ENCODE measurements at places on chromosomes 2 and 18.

DNA sequence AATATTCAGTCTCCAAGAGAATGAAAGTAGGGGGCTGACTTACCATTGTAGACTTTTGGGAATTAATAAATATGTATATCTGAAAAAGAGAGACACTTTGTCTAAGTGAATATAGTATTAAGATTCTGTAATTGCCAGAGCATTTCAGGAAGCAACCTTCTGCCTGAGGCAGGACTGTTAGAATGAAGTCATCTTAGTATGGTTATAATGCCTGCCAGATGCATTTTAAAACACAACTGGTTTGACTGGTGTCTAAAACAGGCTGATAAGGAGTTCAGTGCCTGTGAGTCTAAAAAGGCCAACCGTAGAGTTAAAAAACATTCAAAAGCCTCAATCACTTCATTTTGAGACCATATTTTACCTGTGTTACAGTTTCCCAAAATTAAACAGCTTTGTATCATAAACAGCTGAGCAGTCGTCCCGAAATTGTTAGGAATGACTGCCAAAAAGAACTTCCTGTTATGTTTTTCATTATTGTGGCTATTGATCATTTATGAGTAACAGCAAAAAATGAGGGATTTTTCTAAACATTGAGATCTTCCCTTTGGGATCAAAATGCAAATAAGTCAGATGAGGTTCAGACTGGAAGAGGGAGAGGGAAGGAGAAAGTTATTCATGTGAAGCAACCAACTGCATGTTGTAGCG, 443.9 kb downstream of the PID1 start:
- no peak for DNase-seq

DNA sequence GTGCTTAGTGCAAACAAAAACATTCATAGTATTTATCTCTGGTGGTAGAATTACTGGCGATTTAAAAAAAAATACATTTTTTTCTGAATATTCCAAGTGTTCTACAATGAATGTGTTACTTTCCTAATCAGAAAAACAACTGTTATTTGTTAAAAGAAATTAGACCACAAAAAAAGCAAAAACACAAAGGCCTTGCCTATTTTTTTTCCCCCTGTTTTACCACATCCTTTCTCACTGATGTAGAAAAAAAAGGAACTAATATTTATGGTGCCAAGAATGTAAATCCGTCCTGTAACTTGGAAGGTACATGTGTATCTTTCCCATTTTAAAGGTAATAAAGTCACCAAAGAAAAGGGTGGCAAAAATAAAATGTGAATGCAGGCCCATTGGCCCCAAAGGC, 28.4 kb upstream of the MGAT4A start:
- DNase-seq = no peak

DNA sequence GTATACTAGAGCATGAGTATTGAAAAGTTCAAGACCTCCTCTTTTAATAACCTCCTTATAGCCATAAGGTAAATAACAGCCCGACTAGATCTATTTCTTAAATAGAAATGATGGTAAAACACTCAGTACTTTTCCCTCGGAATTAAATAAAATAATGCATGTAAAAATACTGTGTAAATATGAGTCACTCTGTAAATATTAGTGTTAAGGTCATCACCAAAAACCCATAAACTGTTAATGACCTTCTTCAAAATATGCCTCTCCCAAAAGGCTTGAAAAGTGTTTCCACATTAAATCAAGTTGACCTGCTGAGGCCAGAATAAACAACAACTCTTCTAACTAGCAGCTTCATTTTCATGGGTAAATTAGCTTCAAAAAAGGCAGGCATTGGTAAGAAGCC, 25.3 kb upstream of the BZW1 start:
- DNase-seq = peak; percentile 68

- DNase-seq = no peak
Measured at GRCh38 chr2:18518116-18519111, 42.0 kb downstream of the RDH14 start.

- DNase-seq = no peak
Measured at GRCh38 chr18:78523850-78524249, 455.8 kb upstream of the SALL3 start.

- no peak for DNase-seq
Measured at GRCh38 chr2:127577973-127578372, 42.5 kb downstream of the MYO7B start.

- DNase-seq = no peak
Measured at GRCh38 chr18:44652722-44653121, 28.0 kb upstream of the SETBP1 start.

DNA sequence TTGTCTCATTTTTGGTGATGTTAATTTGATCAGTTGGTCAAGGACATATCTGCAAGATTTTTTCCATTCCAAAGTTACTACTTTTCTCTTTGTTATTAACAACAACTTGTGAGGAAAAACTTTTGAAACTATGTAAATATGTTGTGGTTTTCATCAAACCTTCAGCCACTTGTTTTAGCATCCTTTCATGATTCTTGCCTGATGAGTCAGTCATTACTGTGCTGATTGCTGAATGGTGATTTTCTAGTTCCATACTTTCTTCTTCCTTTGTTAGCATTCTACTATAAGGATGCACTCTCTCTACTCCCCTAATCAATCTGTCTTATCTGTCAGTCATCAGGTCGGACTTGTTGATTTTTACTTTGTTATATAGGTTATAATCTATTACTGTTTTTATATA, 10.9 kb downstream of the TMEM87B start:
- DNase-seq = no peak

DNA sequence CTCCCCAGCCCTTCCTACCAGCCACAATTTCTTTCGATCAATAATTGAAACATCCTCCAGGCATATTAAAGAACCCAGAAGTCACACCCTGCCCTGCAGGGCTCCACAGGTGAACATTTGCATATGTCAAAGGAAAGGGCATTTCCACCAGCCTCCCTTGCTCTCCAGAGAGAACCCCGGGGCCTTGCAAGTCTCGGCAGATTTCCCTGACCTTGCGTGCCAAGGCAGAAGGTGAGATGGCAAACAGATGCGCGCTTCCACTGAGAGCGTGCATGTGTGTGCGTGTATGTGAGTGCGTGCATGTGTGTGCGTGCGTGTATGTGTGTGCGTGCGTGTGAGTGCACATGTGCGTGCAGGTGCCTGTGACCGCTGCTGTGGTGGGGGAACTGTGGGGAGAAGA, 120.3 kb downstream of the INO80D start:
- DNase-seq = no peak

DNA sequence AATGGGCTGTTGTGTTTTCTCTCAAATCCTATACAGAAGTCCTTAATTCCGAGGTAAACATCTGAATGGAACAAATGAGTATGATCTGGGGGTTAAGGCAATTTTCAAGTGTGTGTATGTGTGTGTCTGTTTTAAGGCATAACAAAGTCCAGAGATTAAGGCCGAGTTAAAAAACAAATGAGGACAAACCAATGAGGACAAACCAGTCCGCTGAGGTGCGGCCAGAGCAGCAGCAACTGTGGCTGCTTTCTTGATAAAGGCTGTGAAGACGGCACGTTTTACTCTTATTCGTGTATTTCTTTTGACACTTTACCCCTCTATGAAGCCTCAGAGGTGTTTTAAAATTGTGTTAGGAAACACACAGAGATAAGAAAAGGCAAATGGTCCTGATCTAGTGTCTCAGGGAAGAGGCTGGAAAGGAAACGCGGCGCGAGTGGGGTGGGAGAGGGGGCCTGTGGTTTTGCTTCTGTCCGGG, 495 bp upstream of the GULP1 start:
- DNase-seq = no peak

DNA sequence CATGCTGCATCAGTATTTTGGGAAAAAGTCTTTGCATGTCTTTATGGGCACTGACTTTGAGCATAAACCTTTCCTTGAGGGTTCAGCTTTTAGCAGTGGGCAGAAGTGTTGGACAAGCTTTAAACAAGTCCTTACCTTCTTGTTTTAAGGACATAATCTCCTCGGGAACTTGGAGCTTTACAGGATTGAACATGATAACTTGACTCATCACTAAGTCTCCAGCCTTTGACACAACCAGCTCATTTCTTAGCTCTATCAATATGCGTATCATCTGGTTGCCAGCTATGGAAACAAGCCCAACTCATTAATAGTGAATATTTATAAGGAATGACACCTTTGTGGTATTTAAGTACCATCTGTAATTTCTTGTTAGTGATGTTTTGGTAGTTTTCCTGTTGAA, 21.0 kb upstream of the RAB27B start:
- DNase-seq = no peak

GRCh38 chr2:75311993-75312392, 112.7 kb upstream of the TACR1 start:
- DNase-seq = peak; percentile 47

DNA sequence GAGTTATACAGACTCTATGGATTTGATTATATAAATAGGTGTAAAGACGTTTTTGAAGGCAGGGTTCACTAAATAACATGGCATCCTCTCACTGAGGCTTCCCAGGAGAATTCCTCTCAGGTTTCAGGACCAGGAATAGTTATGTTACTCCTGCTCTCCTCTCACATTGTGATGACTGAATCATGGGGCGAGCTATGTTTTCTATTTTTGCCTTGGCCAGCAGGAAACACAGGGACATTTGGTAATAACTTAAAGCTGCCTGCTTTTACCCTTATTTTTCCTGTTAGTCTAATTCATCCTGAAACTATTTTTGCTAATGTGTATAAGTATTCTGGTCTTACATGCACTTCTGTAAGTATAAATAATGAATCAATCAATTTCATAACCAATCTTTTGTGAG, 115.3 kb upstream of the ITGB6 start:
- no peak for DNase-seq

GRCh38 chr2:26364669-26365068, 18.1 kb upstream of the ADGRF3 start:
- no peak for DNase-seq

GRCh38 chr2:67612576-67613042, 215.5 kb downstream of the ETAA1 start:
- DNase-seq = no peak

DNA sequence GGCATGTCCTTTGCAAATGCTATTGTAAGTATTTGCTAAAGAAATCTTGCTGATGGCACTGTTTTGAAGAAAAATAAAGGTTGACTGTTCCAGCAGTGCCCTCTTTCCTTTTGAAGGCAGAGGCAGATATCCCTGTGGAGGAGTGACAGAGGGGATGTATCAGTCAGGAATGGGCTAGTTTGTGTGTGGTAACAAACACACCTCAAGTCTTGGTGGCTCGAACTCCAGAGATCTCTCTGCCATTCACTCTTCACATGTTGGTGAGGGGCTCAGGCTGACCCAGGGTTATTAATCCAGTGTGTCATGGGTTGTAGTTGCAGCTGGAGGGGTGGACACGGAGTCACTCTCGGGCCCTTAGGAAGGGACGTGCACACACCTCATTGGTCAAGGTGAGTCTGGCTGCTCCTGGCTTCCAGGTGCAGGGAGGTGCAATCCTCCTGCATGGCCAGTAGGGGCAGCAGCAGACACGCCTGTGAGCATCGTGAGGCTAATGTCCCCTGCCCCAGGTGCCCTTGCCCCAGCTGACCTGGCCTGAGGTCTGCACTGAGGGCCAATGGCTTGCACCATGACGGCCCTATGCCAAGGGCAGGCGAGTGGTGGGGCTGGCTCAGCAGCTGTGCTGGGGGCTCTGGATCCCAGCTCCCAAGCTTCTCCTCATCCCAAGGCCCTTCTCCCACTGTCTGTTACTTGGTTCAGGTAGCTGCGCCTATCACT, 146.5 kb downstream of the ASB1 start:
- no peak for DNase-seq

DNA sequence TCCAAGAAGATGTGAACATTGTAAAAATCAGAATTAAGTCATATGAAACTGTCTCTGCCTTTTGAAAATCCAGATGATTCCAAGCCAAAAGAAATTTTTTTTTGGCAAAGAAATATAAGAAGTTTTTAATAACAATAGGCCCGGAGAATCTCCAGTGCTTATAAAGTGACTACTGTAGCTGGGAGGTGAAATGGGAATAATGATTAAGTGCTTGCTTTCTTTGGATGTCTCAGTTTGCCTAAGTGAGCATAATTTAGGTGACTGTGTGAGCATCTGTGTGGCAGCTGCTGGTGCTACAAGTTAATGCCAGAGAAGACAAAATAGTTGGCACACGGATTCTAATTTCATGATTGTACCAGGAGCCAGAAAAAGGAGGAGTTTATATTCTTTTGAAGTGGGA, 185.0 kb downstream of the LTBP1 start:
- DNase-seq = no peak

GRCh38 chr2:49271060-49271606, 116.8 kb upstream of the FSHR start:
- DNase-seq = no peak

- DNase-seq = no peak
Measured at GRCh38 chr18:69830189-69830588, 117.5 kb downstream of the CD226 start.

- DNase-seq = no peak
Measured at GRCh38 chr2:219175928-219176817, 552 bp downstream of the CNPPD1 start.

DNA sequence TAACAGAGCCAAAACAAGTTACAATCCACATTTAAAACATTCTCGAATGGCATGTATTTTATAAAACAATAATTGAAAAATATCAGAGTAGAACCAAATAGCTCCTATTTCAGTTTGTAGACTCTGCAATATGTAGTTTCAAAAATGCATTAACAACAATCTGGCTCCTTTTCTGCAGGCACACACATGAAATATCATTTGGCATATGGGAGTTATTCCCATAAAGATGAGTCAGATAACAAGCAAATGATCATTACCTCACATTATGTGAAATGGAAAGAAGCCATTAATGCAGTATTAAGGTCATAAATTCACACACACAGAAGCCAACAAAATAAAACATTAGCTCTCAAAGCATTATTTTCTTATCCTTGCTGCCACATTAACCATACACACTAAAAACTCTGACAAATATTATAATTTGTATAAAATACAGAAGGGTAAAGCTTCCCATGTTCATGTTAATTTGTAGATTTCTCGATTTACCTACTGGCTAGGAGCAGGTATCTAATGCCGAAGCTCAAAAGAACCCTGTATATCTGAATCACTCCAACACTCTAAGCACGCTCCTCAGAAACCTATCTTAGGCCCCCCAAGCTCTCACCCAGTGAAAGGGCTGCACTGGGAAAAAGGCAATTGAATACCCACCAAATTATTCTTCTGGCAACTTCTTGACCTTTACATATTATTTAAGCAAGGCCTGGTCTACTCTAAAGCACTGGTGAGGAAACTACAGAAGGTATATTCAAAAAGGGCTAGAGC, 13.8 kb downstream of the NBAS start:
- no peak for DNase-seq

GRCh38 chr2:3169106-3169870, 208.3 kb downstream of the EIPR1 start:
- DNase-seq = no peak

DNA sequence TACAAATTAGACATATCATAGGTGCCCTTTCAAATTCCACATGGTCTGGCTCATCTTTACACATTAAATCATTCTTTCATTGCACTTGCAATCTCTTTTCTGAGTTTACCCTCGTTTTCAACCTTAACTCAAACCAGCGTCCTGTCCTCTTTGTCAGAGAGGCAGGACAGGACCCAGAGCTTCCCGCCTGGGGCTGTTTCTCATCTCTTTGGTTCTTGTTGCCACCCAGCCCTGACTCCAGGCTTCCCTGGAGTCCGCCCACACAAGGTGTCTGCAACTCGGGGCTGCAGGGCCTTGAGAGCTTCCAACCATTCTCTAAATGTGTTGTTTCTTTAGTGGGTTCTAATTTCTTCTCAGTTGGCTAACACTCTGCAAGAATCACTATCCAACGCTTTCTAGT, 24.4 kb downstream of the RBMS1 start:
- DNase-seq = no peak

GRCh38 chr2:46667945-46668344, 188.6 kb downstream of the TMEM247 start:
- DNase-seq = no peak
